Left ventricle myocardium superior (tissue), 1 donor: ENCODE measurements at places on chromosomes 6 and 20.

DNA sequence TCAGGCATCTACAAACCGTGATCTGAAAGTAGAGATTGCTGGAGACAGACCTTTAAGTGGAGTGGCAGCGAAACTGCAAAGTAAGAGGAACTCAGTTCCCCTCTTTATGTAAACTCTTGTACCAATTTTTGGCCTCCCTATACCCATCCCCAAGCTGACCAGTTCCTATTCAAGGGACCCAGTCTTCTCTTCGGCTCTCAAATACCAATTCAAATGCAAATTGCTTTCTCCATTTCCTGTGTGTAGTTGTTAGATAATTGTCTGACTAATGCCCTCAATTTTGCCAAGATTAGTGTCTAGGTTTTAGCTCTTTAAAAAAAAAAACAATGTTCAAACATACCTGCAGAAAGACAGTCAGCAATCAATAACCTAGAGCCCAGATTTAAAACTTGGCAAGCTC is 150.9 kb downstream of the EYA4 start:
- no peak for DNase-seq

GRCh38 chr6:147244832-147245231 is 40.6 kb downstream of the STXBP5 start:
- no peak for DNase-seq

DNA sequence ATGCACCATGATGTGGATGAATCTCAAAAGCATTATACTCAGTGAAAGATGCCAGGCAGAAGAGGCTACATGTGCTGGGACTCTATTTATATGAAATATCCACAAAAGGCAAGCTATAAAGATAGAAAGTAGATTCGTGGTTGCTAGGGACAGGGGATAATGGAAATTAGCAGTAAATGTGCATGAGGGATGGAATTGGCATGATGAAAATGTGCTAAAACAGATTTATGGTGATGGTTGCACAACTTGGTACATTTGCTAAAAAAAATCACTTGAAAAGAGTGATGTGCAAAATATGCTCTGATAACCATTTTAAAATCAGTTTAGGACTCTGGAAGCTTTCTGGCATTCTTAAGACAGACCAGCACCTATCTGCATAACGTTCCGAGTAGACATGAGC is 61.6 kb downstream of the ALDH8A1 start:
- no peak for DNase-seq

DNA sequence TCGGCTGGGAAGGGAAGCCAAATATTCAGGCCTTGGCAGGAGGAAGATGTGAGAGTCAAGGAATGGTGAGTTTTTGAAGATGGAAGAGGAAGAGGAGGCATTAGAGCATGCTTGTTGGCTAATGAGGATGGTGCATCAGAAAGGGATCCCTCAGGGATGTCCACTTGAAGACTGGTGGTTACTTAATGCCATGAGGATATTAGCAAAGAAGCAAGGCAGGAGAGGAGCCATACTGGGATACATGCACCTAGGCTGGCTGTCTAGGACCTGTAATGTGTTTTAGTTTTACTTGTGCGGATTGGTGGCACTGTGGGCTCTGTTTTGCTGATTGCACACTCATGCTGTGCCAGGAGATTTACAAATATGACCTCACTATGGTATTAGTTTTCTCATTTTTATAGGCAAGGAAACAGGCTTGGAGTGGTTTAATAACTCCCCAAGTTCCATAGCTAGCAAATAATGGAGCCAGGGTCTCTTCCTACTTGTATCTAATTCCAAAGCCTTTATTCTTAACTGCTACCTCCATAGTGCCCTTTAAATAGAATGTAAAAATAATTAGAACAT is 37.8 kb downstream of the NCOA7 start:
- no peak for DNase-seq

DNA sequence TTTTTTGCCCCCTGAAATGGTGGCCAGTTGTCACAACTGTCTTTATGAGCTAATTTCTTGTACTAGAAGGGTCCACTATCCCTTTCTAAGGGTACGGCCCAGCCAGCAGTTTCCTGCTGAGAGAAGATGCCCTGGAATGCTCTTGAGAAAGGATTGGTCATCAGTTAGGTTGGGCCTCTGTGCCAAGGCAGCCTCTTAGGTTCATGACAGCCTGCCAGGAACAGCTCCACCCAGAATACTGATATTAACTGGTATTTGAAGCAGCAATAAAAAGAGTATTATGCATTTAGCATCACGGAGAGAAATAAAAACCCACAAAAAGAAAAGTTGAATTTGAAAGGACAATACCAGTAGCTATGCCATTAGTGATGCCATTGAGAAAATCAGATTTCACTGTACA is 9.0 kb upstream of the HINT3 start:
- DNase-seq: no peak

DNA sequence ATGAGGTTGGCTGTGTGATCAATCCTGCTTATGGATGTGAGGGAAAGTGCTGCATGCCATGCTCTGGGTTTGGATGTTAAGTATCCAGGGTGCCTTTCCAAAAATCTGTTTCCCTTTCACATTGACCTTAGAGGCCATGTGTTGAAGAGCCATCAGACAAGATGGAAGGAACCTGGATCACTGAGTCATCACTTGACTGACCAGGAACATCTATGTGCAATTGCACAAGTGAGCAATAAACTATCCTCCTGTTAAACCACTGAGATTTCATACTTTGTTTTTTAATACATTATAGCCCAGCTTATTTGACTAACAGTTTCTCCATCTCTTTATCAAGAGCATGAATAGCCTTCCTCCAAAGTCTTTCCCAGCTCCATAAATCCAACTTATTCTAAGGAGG is 17.8 kb upstream of the TMEM14A start:
- DNase-seq: no peak

DNA sequence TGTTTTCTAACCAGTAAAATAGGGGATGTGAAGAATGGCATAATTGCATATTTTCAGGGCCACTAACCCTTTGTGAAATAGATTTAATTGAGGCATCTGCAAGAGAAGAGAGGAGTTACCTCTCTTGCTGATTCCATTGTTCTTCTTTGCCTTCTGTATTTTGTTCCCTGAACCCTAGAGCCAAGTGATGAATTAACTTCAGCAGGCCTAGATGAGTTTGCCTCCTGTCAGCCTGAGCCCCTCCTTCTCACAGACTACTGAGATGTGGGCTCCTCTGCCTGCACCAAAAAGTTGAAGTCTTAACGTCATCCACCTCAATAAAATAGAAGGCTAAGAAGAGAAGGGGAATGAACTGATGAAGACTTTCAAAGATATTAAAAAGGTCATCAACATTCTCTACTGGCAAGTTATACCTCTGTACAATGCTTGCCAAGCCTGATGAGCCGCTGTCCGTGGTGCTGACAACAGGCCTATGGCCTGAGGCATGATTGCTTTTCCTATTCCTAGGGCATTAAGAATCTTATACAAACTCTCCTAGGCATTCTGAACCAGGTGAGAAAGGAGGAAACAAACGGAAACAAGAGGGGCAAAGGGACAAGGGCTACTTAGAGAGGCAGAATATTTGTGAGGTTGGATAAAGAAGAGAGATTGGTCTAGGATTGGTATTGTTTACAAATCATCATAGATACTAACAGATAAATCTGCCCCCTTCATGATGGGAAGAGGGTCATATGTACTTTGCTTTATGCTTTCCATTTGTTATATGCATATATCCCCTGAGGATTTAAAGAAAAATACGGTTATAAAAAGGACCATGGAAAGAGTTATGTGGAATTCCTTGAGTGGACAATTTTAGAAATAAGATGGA is 46.8 kb downstream of the CD24 start:
- peak; percentile 46 for DNase-seq

DNA sequence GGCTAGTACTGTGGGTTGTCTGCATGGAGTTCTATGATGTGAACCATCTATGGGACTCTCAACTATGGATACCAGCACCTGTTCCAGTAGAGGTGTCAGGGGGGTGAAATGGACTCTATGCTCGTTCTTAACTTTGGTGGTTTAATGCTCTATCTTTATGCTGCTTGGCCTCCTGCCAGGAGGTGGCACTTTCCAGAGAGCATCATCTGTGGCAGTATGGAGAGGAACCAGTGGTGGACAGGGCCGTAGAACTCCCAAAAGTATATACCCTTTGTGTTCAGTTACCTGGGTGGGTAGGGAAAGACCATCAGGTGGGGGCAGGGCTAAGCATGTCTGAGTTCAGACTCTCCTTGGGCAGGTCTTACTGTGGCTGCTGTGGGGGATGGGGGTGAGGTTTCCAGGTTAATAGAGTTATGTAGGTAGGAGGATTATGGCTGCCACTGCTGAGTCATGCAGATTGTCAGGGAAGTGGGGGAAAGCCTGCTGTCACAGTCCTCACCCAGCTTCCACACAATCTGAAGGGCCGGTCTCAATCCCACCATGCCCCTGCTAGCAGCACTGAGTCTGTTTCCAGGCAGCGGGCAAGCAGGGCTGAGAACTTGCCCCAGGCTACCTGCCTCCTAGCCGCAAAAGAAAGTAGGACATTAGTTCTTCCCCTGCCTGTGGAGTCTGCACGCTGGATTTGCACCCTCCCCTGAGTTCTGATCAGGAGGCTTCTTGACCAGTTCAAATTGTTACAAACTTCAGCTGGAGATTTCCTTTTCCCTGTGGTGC is 284.0 kb downstream of the KCNQ5 start:
- no peak for DNase-seq

- DNase-seq: no peak
Measured at GRCh38 chr6:37522836-37523235, 23.1 kb upstream of the CCDC167 start.

- DNase-seq: no peak
Measured at GRCh38 chr6:53353624-53354023, 4.9 kb upstream of the ELOVL5 start.

DNA sequence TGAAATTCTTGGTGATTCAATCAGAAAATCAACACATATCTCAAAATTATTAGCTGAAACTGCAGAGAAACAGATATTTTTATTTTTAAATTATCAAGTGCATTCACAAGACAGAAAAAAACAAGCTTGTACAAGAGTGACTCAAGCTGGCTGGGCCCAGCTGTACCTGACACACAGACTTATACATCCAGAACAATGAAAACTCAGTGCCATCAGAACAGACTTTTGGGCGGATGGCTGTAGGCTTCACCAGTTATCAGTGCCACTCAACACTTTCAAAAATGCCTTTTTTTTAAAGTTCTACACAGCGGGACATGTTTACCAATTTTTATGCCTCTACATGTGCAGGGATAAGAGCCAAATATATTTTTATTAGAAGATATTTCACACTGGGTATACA is 102.8 kb downstream of the MYB start:
- no peak for DNase-seq

DNA sequence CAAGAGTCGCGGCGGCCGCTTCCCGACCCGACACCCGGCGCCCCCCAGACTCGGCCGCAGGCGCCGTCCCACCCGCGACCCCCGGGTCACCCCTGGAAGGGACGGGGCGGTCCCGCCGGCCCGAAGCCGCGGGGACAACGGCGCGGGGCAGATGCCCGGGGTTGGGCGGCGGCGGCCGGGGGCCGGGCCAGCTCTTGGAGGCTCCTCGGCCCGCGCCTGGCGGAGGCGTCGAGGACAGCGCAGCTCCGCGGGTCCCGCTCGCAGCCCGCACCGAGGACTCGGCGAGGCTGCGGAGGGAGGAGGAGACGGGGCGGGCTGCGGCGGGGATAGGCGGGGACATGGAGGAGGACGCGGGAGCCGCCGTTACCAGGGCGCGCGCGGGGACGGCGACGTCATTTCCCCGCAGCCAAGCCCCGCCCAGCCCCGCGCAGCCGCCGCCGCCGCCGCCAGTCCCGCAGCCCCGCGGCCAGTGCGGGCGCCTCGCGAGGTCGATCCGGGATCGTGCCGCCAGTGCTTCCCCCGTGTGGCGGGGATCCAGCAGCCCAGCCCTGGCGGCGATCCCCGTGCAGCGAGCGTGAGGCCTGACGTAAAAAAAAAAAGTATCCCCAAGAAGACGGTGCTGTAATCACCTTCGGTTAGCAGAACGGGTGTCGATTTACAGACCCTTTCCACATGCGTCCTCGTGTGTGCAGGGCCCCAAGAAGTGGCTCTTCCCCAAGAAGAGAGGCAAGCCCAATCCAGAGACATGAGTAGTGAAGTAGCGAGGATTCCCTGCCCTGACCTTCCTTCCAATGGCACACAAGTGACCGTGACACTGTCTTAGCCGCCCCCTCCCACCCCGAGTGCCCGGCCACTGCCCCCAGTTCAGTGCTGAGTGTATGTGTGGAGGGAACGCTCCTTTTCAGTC is at the start of gene FAM184A:
Gene FAM184A, minus strand, starts transcription at position 289 of the 907 bp plus-strand sequence. CDS start 365 bp downstream, outside the sequence.
- DNase-seq: peak; percentile 81

DNA sequence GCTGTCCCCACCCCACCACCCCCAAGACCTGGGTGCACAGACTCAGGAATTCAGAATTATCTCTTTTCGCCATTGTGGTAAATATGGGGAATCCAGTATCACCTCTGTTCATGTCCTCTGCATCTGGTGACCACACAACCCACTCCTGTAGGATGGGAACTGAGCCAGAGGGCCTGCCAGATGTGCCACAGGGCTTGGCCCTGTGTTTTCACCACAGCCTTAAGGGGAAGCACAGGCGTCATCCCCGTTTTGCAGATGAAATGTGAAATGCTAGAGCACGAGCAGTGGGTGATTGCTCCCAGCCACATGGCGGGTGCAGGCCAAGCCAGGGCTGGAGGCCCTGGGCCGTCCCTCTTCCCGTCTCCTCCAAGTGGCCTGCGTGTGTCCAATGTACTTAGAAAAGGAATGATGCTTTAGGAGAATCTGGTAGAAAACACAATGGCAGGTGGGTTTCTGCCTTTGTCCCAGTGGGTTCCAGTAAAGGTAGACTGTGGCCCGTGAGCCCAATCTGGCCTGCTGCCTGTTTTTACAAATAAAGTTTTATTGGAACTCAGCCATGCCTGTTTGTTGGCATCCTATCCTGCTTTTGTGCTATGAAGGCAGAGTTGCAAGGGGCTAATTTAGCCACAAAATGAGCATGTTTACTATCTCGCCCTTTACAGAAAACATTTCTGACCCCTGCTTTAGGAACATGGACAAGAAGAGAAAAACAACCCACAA is 309.2 kb downstream of the CDH4 start:
- DNase-seq: no peak

DNA sequence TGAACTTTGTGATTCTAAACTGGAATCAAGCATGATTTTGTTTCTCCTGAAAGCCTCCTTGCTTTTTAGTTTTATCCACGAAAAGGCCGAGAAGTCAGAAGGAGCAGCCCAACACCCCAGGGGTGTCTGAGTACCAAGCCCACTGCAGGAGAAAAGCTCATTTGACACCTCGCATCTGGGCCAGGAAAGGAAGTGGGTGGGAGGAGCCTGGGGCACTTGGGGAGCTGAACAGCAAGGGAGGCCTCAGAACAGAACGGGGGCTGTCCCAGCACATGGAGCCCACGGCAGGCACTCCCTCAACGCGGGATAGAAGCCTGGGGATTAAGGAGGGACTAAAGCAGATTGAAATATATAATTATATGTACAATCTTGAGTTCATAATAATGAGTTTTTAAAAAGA is 6.6 kb downstream of the KIF25 start:
- no peak for DNase-seq
